ENCODE measurements at places on chromosomes 2 and 18.

GRCh38 chr2:120898961-120899750 lies 163.5 kb downstream of the GLI2 start:
- DNase-seq, result no peak

DNA sequence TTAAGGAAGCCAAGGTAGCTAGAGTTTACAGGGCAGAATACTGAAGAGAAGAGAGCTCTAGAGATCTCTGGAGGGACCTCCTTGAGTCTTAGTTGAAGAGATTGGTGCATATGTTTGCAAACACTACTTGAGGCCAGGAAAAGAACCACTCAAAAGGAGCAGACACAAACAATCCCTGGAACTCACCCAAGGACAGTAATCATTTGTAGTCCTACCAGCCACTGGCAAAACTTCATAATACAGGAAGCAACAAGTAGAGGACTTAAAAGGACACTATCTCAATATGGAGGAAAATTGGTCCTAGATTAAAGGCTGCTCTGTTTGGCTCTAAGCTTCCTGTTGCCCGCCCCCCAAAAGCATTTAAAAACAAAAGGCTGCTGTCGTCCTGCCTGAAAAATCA lies 46.9 kb upstream of the UBXN4 start:
- no peak for DNase-seq

GRCh38 chr18:13313006-13313686 lies 94.6 kb downstream of the LDLRAD4 start:
- no peak for DNase-seq

DNA sequence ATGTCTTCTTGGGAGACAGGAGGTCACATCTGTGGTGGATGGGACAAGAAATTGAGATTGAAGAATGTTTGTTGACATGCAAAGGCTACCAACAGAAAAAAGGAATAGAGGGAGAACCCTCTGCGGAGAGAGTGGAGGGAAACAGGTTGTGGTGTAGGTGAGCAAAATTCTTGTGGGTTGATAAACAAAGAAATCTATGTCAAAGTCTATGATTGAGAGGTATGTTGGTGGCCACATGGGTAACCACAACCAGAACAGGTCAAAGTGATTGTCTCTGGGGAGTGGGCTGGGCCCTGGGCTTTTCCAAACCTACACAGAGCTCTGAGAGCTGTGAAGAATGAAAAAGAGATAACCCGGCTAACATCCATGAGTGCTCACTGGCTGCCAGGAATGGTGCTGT lies 62.8 kb upstream of the NCK2 start:
- DNase-seq, result no peak

DNA sequence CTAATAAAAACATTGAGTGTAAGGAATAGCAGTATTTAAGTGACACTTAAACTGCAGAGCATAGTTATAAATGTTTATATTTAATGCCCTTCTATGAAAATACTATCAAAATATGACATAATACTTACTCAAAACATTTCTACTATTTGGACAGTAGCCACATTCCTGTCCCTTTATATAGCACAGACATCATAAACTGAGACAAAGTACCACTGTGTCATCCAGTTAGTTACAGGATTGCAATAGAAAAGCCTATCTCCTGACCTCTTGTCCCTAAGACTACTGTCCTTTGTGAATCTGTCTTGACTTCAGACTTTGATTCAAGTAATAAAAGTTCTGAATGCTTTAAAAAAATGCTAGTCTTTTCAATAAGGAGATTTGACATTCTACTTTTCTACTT lies 1528.5 kb upstream of the NXPH2 start:
- no peak for DNase-seq

GRCh38 chr2:179344280-179344964 lies 79.8 kb upstream of the SESTD1 start:
- DNase-seq, result no peak

DNA sequence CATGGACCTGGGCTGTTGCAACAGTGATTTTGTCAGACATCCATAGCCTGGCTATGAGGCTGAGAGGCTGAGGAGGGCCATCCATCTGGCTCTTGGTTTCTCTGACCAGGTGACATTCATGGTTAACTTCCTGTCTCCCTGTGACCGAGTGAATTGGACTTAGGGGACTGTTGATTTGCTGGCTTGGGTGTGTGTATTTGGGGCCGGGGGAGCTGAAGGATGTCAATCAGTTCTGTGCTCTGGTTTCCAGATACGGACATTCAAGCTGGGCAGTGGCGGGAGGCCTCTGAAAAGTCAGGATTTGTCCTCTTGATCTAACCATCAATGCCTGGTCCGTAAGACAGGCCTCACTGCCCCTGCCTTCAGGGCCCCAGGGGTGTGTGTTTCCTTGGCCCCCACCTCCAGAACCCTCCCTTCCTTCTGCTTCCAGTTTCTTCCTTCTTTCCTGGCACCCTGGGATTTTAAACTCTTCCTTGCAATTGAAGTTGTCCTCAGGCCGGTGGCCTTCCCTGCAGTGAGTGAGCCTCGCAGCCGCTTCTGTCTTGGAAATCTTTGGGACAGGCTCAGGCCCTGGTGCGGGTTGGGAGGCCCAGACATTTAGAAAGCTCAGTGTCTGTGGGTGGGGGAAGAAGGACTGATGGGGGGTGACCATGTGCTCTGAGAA lies 54.7 kb upstream of the HAAO start:
- no peak for DNase-seq

GRCh38 chr18:79947881-79948610 lies 3.4 kb downstream of the SLC66A2 start:
- DNase-seq, result no peak

DNA sequence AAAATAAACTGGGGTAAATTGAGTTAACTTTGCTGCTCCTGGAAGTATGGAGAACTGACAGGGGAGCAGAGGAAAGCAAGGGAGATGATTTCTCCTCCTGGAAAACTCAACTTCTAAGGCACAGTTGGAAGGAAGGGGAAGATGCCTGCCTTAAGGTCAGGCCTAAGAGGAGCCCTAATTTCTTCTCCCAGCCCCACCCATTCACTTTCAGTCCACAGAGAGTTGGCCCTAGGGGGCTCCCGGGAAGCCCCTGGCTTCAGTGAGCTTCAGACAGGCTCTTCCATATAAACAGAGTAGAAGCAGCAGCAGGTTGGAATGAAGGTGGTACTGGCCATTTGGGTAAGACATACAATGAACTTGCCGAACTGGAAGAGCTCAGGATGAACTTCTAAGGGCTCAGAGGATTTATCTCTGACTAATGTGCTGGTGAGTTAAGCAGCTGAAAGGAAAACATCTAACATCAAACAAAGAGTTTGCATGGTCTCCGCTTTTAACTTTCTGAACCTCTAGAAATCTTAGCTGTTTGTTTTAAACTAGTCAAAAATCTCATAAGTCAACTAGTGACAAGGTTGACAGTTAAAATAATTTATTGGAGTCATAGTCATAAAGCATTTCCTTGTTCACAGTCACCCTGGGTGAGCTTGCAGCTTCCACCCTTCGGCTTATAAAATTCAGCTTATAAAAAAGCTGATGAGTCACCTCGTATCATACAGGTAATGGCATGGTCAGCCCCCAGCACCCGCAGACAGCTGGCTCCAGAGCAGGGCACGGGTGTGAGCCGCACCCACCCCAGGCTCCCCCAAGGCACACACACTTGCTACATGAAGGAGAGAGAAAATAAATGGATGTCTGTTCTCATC lies 9.8 kb downstream of the MALL start:
- no peak for DNase-seq

GRCh38 chr2:108640731-108641130 lies 78.6 kb upstream of the RANBP2 start:
- DNase-seq, result no peak

DNA sequence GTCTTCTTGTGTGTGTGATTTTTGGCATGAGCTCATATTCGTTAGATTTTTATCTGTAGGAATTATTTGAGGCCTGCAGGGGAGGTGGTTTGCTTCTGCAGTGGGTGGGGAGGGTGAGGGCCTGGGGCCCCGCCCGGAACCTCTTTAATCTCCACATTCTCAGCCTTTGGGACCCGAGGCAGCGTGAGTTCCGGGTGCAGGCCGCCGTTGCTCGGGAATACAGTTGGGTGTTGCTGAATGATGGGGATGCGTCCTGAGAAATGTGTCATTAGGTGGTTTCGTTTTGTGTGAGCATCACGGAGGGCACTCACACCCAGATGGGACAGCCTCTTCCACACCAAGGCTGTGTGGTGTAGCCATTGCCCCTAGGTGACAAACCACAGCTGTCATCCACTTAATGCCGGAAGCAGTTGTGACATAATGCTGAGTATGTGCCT lies 13.7 kb upstream of the GAL3ST2 start:
- DNase-seq, result no peak

DNA sequence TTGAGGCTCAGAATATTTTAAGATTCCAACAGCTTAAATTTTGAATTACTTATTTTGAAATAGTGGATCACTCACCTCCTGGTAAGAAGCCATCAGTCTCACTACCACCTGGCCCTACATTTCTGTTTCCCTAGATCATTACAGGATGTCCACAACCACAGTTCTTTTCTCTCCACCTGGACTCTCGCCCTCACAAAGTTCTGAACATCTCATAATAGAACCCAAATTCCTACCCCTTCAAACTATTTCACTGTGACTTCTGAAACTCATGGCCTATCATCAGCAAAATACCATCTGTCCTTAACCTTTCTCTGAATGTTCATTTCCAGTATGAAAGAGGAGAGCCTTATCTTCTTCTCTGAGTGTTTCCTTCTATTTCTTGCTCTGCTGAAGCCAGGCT lies 299.2 kb upstream of the MGAT5 start:
- DNase-seq, result no peak

- DNase-seq, result no peak
Measured at GRCh38 chr2:168293766-168294165, 46.4 kb upstream of the STK39 start.

DNA sequence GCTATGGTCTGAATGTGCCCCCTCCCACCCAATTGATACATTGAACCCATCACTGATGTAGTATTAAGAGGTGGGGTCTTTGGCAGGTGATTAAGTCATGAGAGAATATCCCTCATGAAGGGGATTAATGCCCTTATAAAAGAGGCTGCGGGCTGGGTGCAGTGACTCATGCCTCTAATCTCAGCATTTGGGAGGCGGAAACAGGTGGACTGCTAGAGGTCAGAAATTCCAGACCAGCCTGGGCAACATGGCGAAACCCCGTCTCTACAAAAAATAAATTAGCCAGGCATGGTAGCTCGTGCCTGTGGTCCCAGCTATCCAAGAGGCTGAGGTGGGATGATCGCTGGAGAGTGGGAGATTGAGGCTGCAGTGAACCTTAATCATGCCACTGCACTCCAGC lies 14.3 kb downstream of the POLR2D start:
- DNase-seq, result no peak

DNA sequence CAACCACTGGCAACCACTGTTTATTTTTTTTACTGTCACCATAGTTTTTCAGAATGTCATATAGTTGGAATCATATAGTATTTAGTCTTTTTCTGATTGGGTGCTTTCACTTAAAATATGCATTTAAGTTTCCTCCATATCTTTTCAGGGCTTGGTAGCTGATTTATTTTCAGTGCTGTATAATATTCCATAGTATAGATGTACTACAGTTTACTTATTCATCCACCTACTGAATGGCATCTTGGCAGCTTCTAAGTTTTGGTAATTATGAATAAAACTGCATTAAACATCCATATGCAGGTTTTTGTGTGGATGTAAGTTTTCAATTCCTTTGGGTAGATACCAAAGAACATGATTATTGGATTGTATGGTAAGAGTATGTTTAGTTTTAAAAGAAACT lies 23.0 kb downstream of the CFAP221 start:
- no peak for DNase-seq

DNA sequence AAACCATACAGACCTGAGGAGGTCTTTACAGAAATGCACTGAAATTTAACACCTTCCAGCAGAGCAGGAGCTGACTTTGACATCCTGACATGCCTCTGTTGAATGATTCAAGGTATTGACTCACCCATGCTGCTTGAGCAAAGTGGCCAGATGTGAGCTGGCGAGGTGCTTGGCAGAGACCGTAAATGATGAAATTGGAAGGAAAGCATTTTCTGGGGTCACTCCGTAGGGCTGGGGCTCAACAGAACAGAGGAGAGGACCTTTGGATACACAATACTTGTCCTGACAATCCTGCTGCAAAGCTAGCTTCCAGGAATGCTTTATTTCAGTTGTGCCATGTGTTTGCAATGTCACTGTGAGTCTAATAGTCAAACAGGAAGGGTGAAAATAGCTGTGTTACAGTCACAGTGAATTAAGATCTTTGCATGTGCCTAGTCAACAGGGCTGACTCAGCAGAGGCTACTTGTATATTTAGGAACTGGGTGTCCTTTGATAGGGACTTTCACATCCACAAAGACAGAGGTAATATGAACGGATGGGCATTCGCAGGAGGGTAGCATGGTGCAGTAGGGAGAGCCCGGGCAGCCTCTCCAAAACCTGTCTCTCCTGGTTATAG lies 31.6 kb upstream of the NCK2 start:
- no peak for DNase-seq

- no peak for DNase-seq
Measured at GRCh38 chr2:160582081-160582480, 88.5 kb upstream of the RBMS1 start.

GRCh38 chr2:95700519-95700918 lies 108.7 kb downstream of the TRIM43 start:
- DNase-seq, result no peak

GRCh38 chr2:5176764-5177163 lies 515.4 kb upstream of the SOX11 start:
- no peak for DNase-seq
